ENCODE measurements at places on chromosomes 16 and 17.

DNA sequence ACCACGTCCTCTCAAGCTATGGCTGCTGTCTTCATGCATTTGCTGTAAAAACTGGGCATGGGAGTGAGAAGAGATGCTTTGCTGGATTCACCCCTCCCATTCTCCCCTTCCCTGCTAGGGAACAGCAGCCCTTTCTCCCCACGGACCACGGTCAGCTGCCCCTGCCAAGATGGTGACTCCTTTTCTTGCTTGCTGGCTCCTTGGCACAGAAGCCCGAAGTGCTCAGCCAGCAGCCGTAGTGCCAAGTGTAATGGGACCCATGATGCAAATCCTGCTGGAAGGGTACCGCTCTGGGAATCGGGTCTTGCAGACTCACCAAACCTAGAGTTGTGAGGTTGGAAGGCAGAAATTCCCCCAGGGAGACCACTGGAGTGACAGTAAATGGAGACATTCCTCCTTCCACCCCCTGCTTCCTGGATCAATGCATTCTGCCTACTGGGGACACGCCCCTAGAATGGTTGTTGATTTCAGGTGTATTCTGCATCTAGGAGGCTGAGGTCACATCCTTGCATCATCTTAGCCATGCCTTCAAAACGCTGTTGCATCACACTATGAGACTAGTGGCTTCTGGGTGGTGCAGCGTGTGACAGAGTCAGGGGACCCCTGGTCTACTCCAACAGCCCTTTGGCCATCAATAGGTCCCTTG lies 63.0 kb upstream of the CBX4 start:
- no peak for DNase-seq

DNA sequence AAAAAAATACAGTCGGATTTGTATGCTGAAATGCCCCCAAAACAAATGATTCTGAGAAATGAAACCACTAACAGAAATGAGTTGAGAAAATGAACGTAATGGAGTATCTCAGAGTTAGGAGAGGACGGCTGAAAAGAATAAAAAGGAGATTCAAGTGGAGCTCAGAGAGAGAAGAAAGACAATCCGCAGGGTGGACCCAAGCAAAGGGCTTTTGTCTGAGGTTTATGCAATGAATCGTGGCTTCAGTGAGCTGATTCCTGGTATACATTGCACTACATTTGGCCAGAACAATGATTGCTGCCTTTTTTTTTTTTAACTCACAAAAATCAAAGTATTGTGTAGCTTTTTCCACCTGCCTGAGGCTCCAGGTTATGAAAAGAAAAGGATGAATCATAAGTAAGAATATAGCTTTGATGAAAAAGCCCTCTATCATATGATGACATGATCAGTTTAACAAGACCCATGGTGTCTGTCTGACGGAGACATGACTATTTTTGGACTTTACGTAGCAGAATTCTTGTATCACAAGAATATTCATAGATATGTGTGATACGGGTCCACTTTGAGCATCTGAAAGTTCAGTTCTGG lies 4.4 kb upstream of the MED9 start:
- no peak for DNase-seq

GRCh38 chr17:28598799-28599310 lies at the start of gene SPAG5:
Gene SPAG5 (minus strand): TSS chr17:28599025. CDS start chr17:28598946, 79 bp downstream.
- DNase-seq, result peak; percentile 75

GRCh38 chr17:31487648-31488263 lies 96.3 kb downstream of the RAB11FIP4 start:
- no peak for DNase-seq

DNA sequence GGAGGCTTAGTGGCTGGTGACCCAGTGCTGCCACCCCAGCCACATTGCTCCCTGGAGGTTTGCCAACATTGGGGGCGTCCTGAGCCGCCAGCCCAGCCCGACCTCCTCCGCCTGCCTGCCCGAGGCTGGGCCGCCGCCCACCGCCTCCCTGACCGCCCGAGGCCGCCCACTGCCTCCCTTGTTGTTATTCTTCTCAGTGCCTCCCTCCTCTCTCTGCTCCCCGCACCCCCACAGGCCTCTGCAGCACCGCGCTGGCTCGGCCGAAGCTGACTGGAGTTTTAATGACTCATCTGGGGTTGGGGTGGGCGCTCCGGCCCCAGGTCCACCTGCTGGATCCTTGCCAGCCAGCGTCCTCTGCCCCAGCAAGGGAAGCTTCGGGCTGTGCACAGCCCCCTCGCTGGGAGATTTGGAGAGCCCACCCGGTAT lies 102.5 kb downstream of the RBFOX3 start:
- no peak for DNase-seq

DNA sequence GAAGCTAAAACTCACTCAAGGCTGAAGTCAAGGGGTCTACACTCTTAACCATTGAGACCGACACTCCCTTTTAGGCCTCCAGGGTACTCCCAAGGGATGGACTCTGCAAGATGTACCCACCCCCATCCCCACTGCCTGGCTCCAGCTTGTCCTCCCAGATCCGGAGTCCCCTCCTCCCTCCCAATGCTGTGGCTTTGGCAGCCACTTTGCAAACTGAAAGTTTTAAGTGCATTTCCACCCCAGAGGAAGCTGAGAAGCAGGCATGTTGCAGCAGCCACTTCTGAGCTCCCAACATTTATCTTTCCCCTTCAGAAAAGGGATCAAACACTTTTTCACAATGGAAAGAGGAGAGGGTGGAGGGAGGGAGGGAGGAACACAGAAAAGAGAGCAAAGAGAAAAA lies 115.2 kb downstream of the COPRS start:
- no peak for DNase-seq

DNA sequence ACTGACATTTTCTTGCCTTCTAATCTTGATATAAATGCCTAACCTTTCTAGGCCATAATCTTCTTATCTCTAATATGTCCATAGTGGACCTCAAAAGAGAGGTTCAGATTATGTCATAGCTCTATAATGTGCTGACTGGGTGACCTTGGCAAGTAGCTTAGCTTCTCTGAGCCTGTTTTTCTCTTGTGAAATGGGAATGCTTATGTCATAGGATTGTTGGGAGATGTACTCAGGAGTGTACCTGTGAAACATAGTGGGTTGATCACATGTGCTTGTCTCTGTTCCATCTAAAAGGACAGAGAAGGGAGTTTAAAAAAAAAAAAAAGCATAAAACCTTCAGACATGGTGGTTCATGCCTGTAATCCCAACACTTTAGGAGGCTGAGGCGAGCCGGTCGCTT lies 2.4 kb downstream of the MED9 start:
- DNase-seq, result no peak

DNA sequence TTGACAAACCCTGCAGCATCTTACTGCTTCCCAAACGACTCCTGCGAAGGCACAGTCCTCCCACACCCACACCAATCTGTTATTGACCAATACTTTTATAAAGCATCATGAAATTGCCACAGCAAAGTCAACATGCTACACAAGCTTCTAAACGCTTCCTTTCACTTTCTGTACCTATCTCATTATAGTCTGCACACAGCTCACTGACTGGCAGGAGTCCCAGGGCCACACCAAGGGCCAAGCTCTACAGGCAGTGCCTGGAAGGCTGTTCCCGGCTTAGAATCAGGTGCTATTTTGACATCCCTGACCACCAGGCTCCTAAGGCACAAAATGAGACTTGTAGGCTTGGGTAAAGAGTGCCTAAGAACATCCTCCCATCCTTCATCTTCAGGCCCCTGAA lies 39.5 kb downstream of the USP7 start:
- DNase-seq, result no peak

- DNase-seq, result no peak
Measured at GRCh38 chr17:27384261-27384701, 72.0 kb upstream of the KSR1 start.

GRCh38 chr17:71500761-71501555 lies 619.9 kb upstream of the SOX9 start:
- no peak for DNase-seq

- DNase-seq, result peak; percentile 57
Measured at GRCh38 chr17:17663160-17664063, 17.8 kb upstream of the RAI1 start.

Data from iPS DF 19.7 (cell line).